ENCODE measurements at places on chromosomes 7 and 10.

- no peak for DNase-seq
Measured at GRCh38 chr7:26664735-26665416, 199.5 kb downstream of the SKAP2 start.

DNA sequence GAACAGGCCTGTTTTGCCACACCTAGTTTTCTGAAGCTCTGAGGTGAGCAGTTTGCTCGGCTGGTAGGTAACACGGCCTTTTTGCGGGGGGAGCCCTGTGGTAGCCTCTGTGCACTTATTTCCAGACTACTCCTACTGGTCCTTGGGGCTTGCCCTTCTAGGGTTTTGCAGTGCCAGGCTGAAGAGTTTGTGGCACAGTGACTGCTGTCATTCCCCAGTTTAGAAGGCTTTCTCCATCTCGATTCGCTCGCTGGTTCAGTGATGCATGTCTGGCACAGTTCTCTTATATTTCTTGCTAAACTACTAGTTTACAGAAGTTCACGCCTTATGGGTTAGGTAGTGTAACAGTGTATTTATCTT lies 711 bp downstream of the KIF20B start:
- DNase-seq, result no peak

DNA sequence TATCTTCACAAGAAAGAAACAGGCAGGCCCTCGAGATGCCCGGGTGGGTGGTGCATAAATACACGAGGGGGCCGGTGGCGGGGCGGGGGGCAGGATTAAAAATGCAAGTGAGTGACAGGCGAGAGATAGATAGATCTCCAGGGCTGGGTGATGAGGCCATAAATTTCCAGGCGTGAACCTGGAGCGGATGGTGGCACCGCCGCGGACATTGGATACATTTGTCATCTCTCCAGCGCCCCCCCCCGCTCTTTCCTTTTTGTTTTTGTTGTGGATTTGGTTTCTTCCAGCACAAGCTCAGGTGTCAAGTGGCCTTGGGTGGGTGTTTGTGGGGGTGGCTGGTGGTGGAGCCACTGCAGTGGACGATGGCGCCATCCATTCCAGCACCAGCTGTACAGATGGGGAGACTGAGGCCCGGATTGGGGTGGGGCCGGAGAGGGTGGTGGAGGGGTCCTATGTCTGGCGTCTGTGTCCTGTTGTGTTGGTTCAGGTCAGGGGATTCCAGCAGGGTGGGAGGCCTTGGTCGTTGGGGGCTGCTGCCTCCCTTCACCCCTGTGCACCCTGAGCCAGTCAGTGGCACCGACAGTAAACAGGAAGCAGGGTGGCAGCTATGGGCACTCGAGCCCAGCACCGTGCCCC lies 2.9 kb downstream of the ELFN1 start:
- no peak for DNase-seq

GRCh38 chr7:11754933-11755332 lies 77.1 kb downstream of the THSD7A start:
- DNase-seq, result no peak

DNA sequence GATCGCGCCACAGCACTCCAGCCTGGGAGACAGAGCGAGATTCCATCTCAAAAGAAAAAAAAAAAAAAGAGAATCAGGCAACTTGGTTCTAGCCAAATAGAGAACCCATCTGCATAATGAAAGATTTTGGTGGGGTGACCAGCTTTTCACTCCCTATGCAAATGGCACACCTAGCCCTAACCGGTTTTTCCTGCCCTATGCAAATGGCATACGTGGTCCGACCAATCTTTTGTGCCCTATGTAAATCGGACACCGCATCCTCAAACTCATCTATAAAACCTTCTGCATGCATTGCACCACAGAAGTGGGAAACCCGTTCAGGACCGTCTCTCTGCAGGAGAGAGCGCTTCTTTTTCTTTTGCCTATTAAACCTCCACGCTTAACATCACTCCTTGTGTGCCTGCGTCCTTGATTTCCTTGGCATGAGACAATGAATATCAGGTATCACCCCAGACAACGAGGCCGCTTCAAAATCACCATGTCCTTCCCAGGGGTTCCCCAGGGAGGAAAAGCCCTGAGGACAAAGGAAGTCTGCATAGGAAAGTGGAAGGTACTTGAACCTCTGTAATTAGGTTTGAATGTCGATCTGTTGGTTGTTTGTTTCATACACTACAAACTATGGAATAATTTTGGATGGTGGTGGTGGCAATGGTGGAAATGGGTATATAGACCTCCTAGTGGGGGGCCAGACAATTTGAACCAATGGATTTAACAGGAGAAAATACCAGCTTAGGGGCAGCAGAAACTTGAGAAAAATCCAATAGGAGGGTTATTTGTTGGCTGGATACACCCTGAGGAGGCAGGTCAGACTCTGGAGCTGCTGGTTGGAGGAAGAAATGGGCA lies 396.2 kb downstream of the TYW1 start:
- no peak for DNase-seq

GRCh38 chr10:99775850-99776249 lies 6.6 kb upstream of the ABCC2 start:
- DNase-seq, result peak; percentile 26

DNA sequence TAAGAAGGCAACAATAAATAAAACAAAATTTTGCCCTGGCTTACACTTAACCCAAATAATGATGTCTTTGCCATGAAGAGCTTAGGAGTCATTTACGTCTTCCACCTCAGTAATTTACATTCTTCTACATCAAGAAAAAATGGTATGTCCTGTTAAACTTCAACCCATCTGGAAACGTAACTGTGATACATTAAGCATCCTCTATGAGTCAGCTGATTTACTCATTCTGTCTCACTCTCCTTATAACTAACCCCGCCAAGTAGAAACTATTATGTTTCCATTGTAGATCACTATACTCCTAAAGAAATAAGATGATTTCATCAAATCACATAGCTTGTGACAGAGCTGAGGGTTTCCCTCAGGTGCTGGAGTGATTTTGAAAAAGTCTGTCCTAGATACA lies 330.7 kb downstream of the CDC14C start:
- DNase-seq, result no peak

DNA sequence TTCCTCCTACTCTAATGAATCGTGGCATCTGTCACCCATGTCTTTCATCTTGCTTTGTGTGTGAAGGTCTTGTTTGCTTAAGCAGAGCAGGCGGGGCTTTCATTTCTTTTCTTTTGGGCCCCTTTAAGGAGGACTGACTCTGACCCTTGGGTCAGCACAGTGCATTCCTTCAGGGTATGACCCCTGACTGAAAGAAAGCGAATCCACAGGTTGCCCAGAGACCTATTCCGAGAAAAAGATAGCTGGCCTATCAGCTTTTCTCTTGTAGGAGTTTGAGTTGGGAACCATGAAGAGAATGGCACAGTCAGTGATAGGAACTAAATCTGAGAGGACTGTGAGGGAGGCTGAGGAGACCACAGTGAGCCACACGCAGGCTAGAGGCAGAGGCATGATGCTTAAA lies 193.2 kb upstream of the CDCA7L start:
- DNase-seq, result no peak

- no peak for DNase-seq
Measured at GRCh38 chr10:3071405-3072198, 4.3 kb downstream of the PFKP start.

DNA sequence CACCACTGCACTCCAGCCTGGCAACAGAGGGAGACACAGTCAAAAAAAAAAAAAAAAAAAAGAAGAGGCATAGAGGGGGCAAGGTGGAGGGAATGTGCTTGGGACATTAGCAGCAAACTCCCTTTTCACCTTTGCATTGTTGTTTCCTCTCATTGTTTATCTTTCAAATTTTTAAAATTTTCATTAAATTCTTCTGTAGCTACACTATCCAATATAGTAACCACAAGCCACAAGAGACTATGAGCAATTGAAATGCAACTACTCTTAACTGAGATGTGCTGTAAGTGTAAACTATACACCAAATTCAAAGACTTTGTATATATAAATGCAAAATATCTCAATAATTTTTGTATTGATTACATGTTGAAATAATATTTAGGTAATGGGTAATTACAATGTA lies 43.4 kb downstream of the EBLN1 start:
- no peak for DNase-seq

DNA sequence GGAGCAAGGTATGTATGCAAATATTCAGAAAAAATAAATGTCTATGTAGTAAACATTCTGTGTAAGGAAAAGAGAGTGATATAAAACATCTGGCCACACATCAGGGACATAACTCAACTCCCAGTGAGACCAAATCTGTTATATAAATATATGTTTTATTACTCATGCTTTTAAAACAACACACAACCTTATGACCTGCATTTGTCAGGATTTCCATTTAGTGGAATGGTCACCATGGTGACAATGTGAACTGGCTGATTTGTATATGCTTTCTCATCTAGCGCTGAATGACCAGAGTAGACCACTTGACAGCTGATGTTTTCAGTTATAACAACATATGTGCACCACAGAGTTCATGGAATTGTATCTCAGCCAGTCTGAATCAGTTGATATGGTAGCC lies 551.7 kb downstream of the HTR7 start:
- DNase-seq, result no peak

GRCh38 chr10:91601212-91601611 lies 31.7 kb downstream of the PPP1R3C start:
- no peak for DNase-seq

DNA sequence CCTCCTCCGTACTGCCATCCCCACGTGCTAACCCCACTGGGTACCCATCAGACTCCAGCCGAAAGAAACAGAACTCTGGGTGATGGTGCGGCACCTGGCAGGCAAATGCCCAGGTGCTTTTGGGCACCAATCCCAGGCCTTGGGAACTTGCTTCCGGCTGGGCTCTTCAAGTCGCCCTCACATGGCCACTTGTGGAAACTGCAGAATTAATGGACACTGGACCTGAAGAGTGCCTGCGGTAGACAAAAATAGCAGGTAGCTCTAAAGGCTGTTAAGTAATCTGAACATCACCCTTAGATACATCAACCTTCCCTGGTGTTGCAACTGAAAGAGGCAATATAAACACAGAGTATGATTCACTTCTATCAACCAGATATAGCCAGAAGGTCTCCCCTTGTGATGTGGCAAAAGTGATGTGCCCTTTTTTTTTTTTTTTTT lies 644.4 kb downstream of the GRM8 start:
- no peak for DNase-seq

DNA sequence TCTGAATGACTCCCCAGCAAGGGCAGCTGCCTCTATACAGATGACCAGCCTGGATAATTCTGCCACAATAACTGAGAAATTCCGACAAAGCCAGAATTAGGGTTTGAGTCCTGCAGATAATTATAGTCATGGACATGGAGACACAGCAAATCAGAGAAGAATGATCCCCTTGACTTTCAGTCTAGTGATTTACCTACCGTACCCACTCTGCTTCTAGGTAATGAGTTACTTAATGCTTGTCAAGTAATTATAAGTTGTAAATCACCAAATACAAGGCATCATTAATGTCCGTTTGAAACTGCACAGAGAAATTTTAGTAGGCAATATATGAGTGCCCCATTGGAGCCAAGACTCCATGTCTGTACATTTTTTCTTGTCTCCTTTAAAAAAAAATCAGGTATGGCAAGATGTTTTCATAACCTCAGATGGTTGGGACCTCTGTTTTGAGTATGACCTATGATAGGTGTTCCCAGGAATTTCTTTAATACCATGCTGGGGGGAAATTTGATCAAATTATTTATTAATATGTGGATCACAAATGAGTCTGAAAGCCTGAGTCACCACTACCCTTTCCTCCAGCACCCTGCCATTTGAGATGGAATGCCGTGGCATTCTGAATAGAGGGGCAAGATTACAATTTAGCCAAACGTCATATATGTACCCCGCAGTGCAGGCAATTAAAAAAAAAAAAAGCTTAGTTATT lies 5.5 kb upstream of the ARID5B start:
- DNase-seq, result no peak

DNA sequence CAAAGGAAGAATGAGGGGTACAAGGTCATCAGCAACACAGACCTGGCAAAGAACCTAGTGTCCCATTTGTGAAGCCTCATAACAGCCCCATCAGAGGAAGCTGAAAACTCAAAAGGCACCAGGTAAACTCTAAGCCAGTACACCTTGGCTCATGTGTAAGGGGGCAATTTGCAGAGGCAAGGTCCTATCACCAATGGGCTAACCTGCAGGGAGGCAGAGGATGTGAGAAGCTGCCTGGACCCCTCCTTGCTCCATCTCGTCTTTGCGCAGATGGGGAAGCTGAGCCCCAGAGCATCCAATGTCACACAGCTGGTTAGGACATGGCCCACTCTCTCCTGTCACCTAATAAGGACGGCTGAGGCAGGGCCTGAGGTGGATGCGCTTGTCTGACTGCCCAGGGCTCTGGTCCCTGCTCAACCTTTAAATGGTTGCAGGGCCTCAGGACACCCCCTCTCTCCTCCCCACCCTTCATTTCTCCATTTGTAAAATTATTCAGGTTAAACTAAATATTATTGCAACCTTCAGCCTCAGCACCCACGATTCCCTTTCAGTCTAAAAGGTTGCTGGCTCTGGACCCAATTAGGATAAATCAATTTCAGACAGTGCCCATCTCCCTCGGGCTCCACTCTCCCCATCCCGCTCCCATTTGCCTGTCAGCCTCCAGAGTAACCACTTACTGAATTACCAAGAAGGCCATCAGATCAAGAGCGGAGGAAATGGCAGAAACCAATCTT lies 135.3 kb downstream of the OAT start:
- no peak for DNase-seq

GRCh38 chr10:73931767-73932619 lies 21.1 kb downstream of the PLAU start:
- DNase-seq, result no peak

- no peak for DNase-seq
Measured at GRCh38 chr10:70845816-70846215, 30.1 kb downstream of the SGPL1 start.

DNA sequence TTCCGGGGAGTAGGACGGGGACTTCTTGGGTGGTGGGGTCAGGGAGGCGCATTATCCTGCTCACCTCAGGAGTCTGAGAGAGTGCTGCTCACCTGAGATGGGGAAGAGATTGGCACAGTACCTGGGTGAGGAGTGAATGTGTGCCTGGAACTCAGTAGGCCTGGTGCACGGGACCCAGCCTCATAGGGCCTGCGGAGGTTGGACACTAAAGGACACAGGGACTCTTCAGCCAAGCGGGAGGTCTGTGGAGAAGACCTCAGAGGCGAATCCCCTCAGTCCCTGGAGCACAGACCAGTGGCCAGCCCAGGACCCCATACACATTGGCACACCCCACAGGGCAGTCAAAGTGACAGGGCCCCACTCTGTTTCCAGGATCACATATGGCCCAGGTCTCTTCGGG lies 73.2 kb downstream of the OAT start:
- no peak for DNase-seq

- DNase-seq, result no peak
Measured at GRCh38 chr7:80934321-80934720, 15.5 kb upstream of the SEMA3C start.

All from putamen (tissue), 1 donor.